Activated T-helper 1 cell treated with anti-CD3 and anti-CD28 coated beads, Interleukin-12 subunit alpha, Interleukin-12 subunit beta, Interleukin-2, Interleukin-4 antibody, amounts not matched to agents 30 ng/mL and 10 ng/mL and 1 ng/mL, durations not matched to agents 14 hours and 24 hours and 36 hours (primary cell): ENCODE measurements at places on chromosomes 13 and 19. TPM values are rescaled to one million over a fixed set of nuclear protein-coding genes. Genes with fewer than 3 reads are reported as not detected.
A peak's percentile ranks its signal among the peaks of the same experiment; 100 is the strongest.

The GIPC3 gene
- 0.31 and 0.39 TPM in 2 replicates for total RNA-seq

The RFC3 gene
- total RNA-seq = 74.7 and 78.0 TPM in 2 replicates

The LENG8 gene
- 192 and 193 TPM in 2 replicates for total RNA-seq

The FFAR2 gene
- not detected in 2 replicates for total RNA-seq

The ASF1B gene
- 76.3 and 77.4 TPM in 2 replicates for total RNA-seq

The PINLYP gene
- 4.9 and 5.7 TPM in 2 replicates for total RNA-seq

The RUBCNL gene
- 1.2 and 2.8 TPM in 2 replicates for total RNA-seq

The CYP4F3 gene
- total RNA-seq = not detected in 2 replicates

The KCNRG gene
- 0.34 and 0.86 TPM in 2 replicates for total RNA-seq

The CFAP97D2 gene
- total RNA-seq = not detected in 2 replicates

The RNF225 gene
- 0.65 and 1.6 TPM in 2 replicates for total RNA-seq

GRCh38 chr13:111659842-111660241 lies 339.4 kb downstream of the TEX29 start:
- no peak for DNase-seq

DNA sequence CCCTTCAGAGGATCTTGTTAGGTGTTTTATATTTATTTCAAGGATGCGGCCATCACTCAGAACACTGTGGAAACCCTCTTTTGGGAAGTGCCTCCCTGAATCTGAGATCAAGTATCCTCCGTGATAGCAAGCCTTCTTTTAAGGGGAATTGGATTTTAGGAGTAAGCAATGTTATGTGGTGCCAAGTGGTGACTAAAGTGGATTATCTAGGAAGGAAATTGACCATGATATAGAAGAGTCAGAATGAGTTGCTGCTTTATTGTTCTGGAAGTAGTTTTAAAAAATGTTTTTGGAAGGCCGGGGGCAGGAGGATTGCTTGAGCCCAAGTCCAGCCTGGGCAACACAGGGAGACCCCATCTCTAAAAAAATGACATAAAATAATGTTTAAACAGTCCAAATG lies 6.7 kb downstream of the ERCC5 start:
- DNase-seq = no peak

GRCh38 chr13:28590461-28590860 lies 68.5 kb upstream of the POMP start:
- DNase-seq = no peak

DNA sequence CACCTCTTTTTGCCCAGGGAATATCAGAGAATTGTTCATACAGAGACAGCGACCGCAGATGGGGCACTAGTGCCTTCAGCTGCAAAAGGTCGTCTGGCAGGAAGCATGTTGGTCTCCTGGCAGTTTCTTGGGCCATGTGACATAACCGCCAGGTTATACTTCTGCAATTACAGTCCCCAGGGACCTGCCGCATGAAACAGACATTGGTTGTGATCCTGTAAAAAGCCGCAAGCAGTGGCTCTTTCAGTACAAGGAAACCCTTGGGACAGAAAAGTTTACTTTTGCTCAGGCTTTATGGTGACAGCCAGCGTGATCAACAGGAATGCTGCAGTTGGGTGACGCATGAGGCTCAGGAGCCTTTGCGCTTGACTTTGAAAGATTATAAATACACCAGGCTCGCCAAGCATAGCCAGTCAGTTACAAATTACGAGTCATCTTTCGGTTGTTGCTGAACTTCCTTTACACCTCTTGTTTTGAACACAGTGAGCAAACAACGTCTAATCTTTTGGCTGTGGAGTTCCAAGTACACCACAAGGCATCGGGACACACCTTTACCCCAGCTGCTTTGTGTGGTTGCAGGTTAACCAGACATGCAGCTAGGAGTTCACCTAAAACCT lies 50.5 kb upstream of the UBE2L5 start:
- DNase-seq = peak; percentile 65

GRCh38 chr13:32453981-32454380 lies 26.1 kb upstream of the N4BP2L1 start:
- no peak for DNase-seq

- no peak for DNase-seq
These were observed 394.3 kb downstream of the FOXO1 start for GRCh38 chr13:40271931-40272775.

GRCh38 chr19:51696606-51697005 lies 3.5 kb downstream of the SPACA6 start:
- no peak for DNase-seq

- DNase-seq = no peak
These were observed 7.5 kb downstream of the C3 start for GRCh38 chr19:6712692-6713670.

GRCh38 chr19:15297416-15298224 lies 34.7 kb downstream of the BRD4 start:
- DNase-seq = no peak

GRCh38 chr19:1101337-1101698 lies 2.5 kb upstream of the GPX4 start:
- no peak for DNase-seq

DNA sequence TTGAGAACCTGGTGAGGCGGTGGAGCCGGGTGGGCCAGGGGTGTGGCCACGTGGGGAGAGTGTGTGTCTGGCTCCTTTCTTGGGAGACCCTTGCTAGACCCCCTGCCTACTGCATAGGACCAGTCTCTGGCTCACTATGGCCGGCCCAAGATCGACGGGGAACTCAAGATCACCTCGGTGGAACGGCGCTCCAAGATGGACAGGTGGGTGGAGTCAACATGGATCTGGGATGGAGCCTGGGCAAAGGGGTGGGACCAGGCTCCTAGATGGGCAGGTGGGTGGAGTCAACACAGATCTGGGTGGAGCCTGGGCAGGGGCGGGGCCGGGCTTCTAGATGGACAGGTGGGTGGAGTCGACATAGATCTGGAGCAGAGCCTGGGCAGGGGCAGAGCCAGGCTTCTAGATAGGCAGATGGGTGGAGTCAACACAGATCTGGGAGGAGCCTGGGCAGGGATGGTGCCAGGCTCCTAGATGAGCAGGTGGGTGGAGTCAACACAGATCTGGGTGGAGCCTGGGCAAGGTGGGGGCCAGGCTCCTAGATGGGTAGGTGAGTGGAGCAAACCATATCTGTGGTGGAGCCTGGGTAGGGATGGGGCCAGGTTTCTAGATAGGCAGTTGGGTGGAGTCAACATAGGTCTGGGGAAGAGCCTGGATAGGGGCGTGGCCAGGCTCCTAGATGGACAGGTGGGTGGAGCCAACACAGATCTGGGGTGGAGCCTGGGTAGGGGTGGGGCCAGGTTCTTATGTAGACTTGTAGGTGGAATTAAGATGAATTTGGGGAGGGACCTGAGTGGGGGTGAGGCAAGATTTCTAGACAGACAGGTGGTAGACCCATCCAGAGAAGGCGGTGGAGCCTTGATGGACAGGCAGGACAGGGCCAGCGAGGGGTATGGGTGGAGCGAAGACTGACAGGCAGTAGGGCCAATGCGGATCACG lies 56.5 kb downstream of the VAV1 start:
- peak; percentile 19 for DNase-seq

DNA sequence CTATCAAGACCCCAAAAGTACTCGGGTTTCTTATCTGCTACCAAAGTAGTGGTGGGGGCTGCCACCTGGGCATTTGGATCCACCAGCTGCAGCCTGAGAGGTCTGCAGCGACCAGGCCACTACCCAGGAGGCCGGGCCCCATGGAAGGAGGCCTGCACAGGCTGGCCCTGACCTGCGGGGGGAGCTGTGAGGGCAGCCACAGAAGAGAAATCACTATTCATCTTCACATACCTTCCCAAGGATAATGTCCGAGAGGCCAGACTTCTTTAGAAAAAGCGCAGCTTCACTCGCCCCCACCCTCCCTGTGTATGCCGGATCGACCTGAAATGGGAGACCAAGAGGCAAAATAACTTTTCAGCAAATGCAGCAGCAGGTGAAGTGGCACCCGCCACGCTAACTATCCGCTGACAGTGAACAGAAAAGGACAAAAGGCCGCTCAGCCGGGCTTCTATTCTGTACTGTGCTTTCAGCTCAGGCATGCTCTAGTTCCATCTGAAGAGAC lies 30.1 kb downstream of the EPS15L1 start:
- no peak for DNase-seq

DNA sequence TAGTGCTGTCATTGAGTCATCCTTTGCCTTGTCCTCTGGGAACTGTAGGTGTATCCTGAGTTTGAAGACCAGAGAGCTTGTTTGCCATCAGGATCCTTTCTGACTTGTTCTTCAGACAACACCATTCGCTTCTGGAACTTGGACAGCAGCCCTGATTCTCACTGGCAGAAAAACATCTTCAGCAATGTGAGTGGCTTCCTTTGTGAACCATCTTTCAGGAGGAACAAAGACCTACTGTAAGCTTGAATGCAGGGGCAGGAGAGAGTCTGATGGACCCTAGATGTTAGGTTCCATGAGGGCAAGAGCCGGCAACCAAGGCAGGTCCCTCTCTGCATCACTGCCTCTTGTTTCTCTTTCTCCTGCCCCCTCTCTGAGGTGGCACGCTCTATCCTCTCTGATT lies 26.7 kb downstream of the WDR62 start:
- DNase-seq = no peak

GRCh38 chr19:14048443-14049153 lies 13.3 kb downstream of the PALM3 start:
- DNase-seq = peak; percentile 60

DNA sequence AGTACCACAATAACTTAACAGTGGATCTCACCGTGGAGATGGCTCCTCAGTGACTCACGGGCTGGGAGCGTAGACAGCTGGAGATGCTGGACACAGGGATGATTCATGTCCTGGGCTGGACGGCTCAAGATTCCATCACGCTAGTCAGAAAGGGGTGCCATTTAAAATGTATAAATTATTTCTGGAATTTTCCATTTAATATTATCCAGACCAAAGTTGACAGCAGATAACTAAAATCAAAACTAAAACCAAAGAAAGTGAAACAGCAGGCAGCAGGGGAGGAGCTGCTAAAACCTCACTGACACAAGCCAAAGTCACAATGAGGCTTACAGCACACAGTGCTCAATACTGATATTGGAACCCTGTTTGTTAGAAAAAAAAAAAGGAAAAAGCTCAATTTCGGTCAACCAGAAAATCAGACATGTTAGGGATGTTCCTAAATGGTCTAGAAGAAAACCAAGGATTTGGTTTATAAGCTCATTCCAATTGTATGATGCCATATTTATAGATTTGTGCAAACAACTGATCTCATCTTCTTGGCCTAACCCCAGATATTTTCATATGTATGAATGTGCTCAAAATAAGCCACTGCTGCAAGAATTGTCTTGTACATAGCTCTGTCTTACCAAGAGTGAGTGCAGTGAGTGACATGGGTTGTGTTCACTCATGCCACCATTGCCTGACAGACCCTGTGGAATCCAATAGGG lies 111.8 kb downstream of the SACS start:
- DNase-seq = peak; percentile 7

DNA sequence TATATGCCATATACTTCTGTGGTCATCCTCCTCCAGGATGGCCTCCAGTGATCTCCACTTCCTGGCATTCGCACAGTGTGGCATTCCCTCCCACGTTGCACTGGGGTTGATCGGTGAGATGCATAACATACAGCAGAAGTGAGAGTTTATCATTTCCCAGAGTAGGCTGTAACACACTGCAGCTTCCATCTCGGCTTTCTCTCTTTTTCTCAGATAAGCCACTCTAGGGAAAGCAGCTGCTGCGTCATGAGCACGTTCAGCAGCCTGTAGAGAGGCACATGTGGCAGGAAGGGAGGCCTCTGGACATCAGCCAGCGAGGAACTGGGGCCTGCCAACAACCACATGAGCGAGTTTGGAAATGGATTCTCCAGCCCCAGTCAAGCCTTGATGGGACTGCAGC lies 807.1 kb downstream of the DIAPH3 start:
- no peak for DNase-seq

DNA sequence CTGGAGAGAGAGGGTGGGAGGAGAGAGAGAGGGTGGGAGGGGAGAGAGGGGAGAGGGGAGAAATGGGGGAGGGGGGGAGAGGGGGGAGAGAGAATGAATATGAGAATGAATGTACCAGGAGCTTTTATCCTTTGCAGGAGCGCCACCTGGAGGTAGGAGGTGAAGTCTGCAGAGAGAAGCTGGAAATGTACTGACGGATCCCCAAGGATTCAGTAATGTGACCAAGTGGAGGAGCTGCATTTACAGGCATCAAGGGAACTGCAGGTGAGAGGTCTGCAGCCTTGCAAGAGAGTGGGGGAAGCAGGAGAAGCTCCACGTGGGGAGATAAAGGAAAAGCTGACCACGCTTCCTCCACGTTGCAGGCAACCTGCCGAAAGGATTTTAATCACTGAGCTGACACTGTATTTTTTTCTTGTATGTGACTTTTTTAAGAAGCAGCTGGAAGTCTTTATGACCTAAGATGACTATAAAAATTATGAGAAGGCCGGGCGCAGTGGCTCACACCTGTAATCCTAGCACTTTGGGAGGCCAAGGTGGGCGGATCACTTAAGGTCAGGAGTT lies 33.7 kb downstream of the VSTM1 start:
- DNase-seq = peak; percentile 12

DNA sequence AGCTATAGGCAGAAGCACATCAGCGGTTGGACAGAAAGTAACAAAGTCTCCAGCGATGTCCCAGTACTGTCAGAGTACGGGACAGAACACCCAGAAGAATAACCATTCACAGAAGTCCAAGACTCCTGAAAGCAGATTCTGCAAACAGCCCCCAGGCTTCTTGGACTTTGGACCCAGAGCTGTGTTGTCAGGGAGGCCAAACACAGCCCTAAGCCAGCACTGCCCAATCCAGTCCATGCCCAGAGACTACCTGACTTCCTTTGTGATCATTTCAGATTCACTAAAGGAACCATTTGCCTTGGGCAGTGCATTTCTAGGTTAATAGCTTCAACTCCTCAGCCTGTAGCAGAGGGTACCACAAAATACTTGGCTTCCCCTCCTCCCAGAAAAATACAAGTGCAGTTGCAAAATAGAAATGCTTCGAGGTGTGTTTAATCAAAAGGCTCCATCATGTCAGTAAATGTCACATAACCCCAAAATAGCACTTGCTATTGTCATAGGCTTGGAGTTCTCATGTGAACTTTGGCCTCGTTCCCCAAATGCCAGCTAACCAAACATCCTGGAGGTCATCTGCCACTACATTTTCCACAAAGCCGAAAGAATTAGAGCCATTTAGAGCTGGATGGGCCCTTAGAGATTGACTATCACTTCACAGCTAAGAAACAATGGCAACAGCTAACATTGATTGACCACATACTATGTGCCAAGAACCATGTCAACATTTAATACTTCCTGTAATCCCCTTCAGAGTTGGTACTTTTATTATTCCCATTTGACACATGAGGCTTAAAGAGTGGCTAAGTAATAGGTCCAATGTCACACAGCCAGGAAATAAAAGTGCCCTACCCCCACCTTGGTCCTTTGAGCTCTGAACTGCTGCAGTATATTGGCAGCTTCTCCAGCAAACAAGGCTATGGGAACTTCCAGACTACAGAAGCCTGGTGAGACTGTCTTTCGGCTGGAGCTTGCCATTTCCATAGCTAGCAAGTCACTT lies 329.9 kb downstream of the FOXO1 start:
- DNase-seq = no peak

GRCh38 chr13:62583466-62583865 lies 1167.8 kb upstream of the PCDH20 start:
- DNase-seq = no peak
